ENCODE measurements at places on chromosomes 1 and 21. TPM values are rescaled to one million over a fixed set of nuclear protein-coding genes. Genes with fewer than 3 reads are reported as not detected.
A peak's percentile ranks its signal among the peaks of the same experiment; 100 is the strongest.

- no peaks in the 10 kb centered on the region for H3K36me3 ChIP-seq
- H3K27me3 ChIP-seq: no peaks in the 10 kb centered on the region
- no peak overlapping the region for H3K4me3 ChIP-seq
Measured at GRCh38 chr1:106756752-106757151, 299.7 kb upstream of the PRMT6 start.

DNA sequence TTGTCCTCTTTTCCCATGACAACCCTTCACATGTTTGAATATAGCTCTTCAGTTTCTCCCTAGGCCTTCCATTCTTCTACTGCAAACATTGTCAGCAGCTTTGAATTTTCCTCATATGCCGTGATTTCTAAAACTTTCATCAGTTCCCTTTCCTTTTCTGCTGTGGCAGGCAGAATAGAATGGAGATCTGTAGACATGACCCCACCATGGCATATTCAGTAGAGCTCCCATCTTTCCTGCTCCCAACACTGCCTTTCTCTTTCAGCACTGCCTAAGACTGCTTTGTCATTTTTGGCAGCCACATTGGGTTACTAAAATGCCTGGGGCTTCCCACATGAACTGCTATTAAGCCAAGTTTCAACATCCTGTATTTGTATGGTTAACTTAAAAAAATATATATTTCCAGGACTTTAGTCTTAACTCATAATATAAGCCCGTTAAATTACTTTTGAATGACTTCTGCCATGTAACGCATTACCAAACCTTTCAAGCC lies 60.9 kb downstream of the TBX19 start:
- H3K27me3 ChIP-seq: peaks cover 2% of the 10 kb centered on the region
- no peak overlapping the region for H3K27ac ChIP-seq
- no peak overlapping the region for H3K4me3 ChIP-seq
- no peaks in the 10 kb centered on the region for H3K36me3 ChIP-seq

- H3K4me3 ChIP-seq: no peak overlapping the region
- H3K27ac ChIP-seq: no peak overlapping the region
- H3K27me3 ChIP-seq: no peaks in the 10 kb centered on the region
- peaks cover 24% of the 10 kb centered on the region for H3K4me1 ChIP-seq
- no peak for DNase-seq
Measured at GRCh38 chr1:178243119-178243518, 149.2 kb downstream of the RASAL2 start.

DNA sequence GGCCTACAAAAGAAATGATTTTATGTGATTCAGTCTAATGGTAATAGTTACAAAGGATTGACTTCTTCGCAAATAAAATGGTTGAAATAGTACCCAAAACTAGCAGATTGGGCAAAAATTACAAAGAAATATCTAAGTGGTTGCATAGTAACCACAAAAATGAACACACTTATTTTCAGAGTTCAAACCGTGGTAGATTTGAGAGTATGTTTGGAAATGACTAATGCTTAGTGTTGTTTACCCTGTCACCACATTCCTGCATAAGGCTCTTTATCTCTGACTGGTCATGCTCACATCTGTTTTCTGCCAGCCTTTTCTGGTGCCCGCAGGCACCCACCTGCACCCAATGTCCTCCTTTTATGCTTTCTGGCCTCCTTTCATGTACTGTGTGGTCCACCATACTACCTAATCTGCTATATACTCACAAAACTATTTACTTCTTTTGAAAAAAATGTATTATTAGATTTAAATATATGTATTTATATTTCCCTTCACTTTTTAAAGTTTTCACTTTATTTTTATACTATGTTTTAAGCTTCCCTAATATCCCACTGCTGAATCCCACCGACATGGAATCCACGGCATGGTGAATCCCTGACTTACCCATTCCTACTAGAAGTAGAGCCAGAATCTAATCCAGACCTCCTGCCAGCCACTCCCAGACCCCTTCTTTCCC lies 30.3 kb downstream of the PTPRC start:
- no peaks in the 10 kb centered on the region for H3K27me3 ChIP-seq
- peak; percentile 98 for DNase-seq
- peaks cover 36% of the 10 kb centered on the region for H3K4me1 ChIP-seq
- peak overlapping the region; percentile 72 for H3K27ac ChIP-seq

The PGBD2 gene
- 7.6 TPM for total RNA-seq

The DCST2 gene
- 0.34 TPM for total RNA-seq

The REN gene
- not detected for total RNA-seq

- peak overlapping the region; percentile 79 for H3K4me3 ChIP-seq
- peak overlapping the region; percentile 100 for H3K27ac ChIP-seq
- no peaks in the 10 kb centered on the region for H3K27me3 ChIP-seq
- H3K4me1 ChIP-seq: peaks cover 19% of the 10 kb centered on the region
- no peak for DNase-seq
Measured at GRCh38 chr1:32651461-32652073, 559 bp downstream of the RBBP4 start.

DNA sequence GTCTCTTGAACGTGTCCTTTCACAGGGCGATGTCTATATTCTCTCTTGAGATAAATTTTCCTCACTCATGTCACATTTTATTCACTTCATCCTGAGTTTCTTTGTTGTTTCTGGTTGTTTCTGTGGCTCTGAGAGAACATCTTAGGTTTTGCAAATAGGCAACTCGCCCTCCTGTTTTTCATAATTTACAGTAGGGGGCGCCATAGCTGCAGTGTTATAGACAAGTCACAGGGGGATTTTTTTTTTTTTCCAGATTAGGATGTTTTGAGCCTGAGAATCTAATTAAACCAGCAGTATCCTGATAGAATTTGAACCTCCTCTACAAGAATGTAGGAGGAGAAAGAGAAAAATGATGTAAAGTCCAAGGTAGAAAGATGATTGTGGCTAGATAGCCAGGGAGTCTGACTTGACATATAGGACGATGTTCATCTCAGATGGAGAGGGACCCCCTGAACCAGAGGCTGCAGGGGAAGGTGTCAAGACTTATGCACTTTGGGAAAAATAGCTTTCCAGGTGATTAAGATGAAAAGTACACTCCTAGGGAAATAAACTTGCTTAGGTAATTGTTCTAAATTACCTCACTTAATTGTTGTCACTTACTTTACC lies 76.3 kb downstream of the ZP4 start:
- H3K36me3 ChIP-seq: no peaks in the 10 kb centered on the region
- H3K4me3 ChIP-seq: no peak overlapping the region
- no peaks in the 10 kb centered on the region for H3K27me3 ChIP-seq
- H3K27ac ChIP-seq: no peak overlapping the region
- H3K4me1 ChIP-seq: no peaks in the 10 kb centered on the region
- no peak for DNase-seq

DNA sequence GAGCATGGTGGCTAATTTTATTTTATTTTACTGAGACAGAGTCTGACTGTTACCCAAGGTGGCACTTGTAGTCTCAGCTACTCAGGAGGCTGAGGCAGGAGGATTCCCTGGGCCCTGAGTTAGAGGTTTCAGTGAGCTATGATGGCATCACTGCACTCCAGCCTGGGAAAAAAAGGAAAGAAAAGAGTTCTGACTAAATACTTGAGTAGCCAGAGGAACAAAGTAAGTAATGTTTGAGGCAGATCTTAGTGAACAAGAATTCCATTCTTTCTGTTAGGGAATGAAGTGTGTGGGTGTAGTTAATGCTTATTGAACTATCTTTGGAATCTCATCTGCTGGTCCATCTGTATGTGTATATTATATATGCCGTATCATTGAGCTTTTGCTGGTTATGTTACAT lies 13.1 kb upstream of the EVI5 start:
- H3K4me1 ChIP-seq: peaks cover 12% of the 10 kb centered on the region
- DNase-seq: peak; percentile 89
- no peaks in the 10 kb centered on the region for H3K36me3 ChIP-seq

GRCh38 chr1:185627761-185628501 lies 106.3 kb upstream of the HMCN1 start:
- H3K4me3 ChIP-seq: no peak overlapping the region
- no peaks in the 10 kb centered on the region for H3K27me3 ChIP-seq
- H3K4me1 ChIP-seq: no peaks in the 10 kb centered on the region
- no peak for DNase-seq
- no peak overlapping the region for H3K27ac ChIP-seq
- no peaks in the 10 kb centered on the region for H3K36me3 ChIP-seq

The KLHDC8A gene
- 0.39 TPM for total RNA-seq

The OR2G2 gene
- total RNA-seq: not detected

The SPRR2A gene
- total RNA-seq: not detected

- no peaks in the 10 kb centered on the region for H3K27me3 ChIP-seq
- H3K36me3 ChIP-seq: no peaks in the 10 kb centered on the region
- no peak within 1 kb of the TSS for H3K27ac ChIP-seq
- no peaks in the 10 kb centered on the region for H3K4me1 ChIP-seq
Measured at GRCh38 chr1:20069874-20070273, at the start of gene PLA2G5. TSS of gene PLA2G5 (plus strand) at chr1:20070194. CDS start at chr1:20084831, 14,637 bp downstream.

GRCh38 chr1:2624735-2625300 lies 8.0 kb downstream of the MMEL1 start:
- no peaks in the 10 kb centered on the region for H3K4me1 ChIP-seq
- DNase-seq: no peak
- H3K27ac ChIP-seq: no peak overlapping the region
- peaks cover 18% of the 10 kb centered on the region for H3K27me3 ChIP-seq

DNA sequence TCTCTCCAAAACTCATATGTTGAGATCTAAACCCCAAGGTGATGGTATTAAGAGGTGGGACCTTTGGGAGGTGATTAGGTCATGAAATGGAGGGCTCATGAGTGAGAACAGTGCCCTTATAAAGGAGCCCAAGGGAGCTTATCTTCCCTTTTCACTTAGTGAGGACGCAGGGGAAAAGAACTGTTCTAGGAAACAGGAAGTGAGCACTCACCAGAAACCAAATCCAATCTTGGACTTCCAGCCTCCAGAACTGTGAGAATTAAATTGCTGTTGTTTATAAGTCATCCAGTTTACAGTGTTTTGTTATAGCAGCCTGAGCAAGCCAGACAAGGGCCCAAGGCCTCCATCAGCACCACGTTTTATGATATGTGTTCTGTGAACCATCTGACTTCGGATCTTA lies 60.3 kb upstream of the LRRC8D start:
- H3K4me1 ChIP-seq: peaks cover 6% of the 10 kb centered on the region
- no peak overlapping the region for H3K27ac ChIP-seq
- no peak for DNase-seq
- no peaks in the 10 kb centered on the region for H3K27me3 ChIP-seq

DNA sequence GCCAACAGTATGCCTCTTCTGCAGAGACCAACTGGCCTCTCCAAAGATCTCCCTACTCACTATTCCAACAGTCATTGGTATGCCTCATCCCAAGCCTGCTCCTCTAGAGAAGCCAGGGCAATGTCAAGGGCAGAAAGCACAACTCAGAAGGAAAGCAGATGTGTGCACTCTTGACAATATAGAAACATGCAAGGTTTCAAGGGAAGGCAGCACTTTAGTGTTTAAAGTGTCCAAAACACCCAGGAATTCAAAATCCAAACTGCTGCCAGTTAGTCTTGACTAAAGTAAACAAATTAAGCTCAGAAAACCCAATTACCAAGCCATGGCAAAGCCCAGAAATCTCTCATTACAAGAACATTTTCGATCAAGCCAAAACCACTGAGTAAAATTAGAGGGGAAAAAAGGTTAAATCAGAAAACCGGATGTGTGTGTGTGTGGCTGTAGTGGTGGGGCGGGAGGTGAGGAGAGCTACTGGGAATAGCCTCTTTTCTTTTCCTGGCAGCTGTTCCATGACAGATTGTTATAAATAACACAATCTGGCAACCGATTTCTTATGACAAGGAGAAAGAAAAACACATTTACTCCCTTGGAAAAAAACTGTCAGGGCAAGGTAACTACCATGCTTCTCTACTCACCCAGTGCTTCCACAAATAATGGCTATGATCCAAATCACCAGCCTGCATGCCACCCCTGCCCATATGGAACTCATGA lies 39.2 kb downstream of the EIF2B3 start:
- H3K4me3 ChIP-seq: no peak overlapping the region
- H3K4me1 ChIP-seq: peaks cover 16% of the 10 kb centered on the region
- no peaks in the 10 kb centered on the region for H3K27me3 ChIP-seq
- H3K27ac ChIP-seq: peak overlapping the region; percentile 18
- peak; percentile 86 for DNase-seq

The CLDN17 gene
- not detected for total RNA-seq

- no peaks in the 10 kb centered on the region for H3K4me1 ChIP-seq
- peaks cover 5% of the 10 kb centered on the region for H3K27me3 ChIP-seq
- no peak overlapping the region for H3K4me3 ChIP-seq
- H3K36me3 ChIP-seq: no peaks in the 10 kb centered on the region
- H3K27ac ChIP-seq: no peak overlapping the region
- no peak for DNase-seq
Measured at GRCh38 chr21:35825370-35826353, 234.7 kb downstream of the SETD4 start.

- H3K36me3 ChIP-seq: no peaks in the 10 kb centered on the region
- no peak overlapping the region for H3K4me3 ChIP-seq
- no peaks in the 10 kb centered on the region for H3K27me3 ChIP-seq
- DNase-seq: no peak
Measured at GRCh38 chr1:173601588-173601987, 1.3 kb downstream of the SLC9C2 start.

GRCh38 chr1:85656948-85657347 lies 51.3 kb downstream of the ZNHIT6 start:
- H3K27ac ChIP-seq: no peak overlapping the region
- peaks cover 4% of the 10 kb centered on the region for H3K4me1 ChIP-seq
- no peak for DNase-seq
- peaks cover 6% of the 10 kb centered on the region for H3K36me3 ChIP-seq

DNA sequence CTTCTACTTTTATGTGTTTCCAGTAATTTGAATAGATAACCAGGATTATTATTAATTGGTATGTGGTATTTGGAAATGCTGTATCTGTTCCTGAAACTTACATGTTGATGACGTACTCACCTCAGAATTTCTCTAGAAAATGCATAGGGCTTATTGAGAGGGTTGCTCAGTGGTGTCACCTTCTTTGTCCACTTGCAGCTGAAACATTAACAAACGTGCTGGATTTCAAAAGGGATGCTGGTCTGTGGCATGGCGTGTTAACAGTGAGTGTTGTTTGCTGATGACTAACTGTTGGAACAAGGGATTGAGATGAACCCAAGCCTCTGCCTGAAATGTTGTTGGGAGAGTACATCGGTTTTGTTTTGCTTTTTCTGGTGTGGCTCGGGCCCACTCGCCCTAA lies 67.9 kb downstream of the S100B start:
- no peaks in the 10 kb centered on the region for H3K4me1 ChIP-seq
- DNase-seq: no peak
- no peak overlapping the region for H3K27ac ChIP-seq
- no peaks in the 10 kb centered on the region for H3K27me3 ChIP-seq
- H3K4me3 ChIP-seq: no peak overlapping the region

- H3K27me3 ChIP-seq: no peaks in the 10 kb centered on the region
- H3K36me3 ChIP-seq: no peaks in the 10 kb centered on the region
- H3K4me3 ChIP-seq: no peak overlapping the region
Measured at GRCh38 chr1:76066394-76066793, 8.2 kb upstream of the ST6GALNAC3 start.

The LCE1C gene
- not detected for total RNA-seq

- no peaks in the 10 kb centered on the region for H3K27me3 ChIP-seq
- peaks cover 9% of the 10 kb centered on the region for H3K36me3 ChIP-seq
- H3K4me1 ChIP-seq: peaks cover 1% of the 10 kb centered on the region
- no peak for DNase-seq
- no peak overlapping the region for H3K27ac ChIP-seq
Measured at GRCh38 chr1:27335506-27336422, 6.1 kb upstream of the SYTL1 start.

All from astrocyte (in vitro differentiated cells and primary cell).